ENCODE measurements at places on chromosomes 4 and X.
A peak's percentile ranks its signal among the peaks of the same experiment; 100 is the strongest.

GRCh38 chr4:110091434-110092140 is 106.8 kb downstream of the ELOVL6 start:
- DNase-seq: peak; percentile 90

DNA sequence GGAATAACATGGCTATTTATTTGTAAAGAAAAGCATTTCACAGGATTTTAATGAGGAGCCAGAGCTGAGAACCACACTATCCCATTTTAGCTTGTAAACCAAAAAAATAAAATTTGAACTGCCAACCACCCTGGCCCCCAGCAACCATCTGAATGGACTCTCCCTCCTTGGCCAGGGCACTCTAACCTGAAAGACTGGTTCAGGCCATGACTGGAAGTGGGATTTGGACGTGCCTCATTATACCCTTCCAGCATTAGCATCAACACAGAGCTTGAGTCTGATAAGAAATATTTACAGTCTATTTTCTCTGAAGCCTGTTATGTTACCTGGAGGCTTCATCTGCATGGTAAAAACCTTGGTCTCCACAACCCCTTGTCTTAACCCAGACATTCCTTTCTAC is 30.0 kb downstream of the METAP1 start:
- no peak for DNase-seq

- DNase-seq: no peak
Observed at GRCh38 chrX:107298276-107298675, 91.9 kb downstream of the DNAAF6 start.

GRCh38 chr4:25525896-25526295 is 129.8 kb upstream of the SLC34A2 start:
- DNase-seq: no peak

- no peak for DNase-seq
Observed at GRCh38 chr4:8318509-8318908, 49.0 kb downstream of the HTRA3 start.

DNA sequence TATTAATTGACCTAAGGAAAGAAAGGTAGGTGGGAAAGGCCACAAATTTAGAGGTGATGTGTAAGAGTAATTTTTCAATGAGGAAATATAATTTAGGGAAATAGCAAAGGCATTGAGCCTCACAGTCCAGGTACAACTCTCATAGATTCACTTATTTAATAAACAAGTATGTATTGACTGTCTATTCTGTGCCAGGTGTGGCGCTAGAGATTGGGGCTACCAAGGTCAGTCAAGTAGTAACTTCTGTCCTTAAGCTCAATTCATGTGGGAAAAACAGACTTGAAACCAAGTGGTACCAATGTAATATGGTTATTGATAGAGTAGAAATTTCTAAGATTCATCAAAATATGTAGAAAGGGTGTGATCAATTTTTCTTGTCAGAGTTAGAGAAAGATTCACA is 257.5 kb downstream of the C4orf33 start:
- DNase-seq: no peak

DNA sequence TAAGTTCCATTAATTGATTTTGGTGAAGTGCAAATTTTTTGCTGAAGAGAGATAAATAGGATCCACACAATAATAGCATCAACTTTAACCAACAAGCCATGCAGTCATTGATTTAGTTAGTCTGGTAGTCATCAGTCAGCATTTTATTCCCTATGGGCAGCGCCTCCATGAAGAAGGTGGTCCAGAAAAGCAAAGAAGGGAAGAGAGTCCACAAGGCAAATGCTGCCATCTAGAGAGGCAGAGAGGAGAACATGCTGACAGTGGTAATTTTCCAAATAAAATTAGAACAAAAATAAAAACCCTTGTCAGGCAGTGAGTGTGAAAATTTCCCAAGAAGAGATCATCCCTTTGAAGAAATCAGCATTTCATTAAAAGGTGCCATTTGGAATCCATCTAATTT is 366.7 kb upstream of the FAM241A start:
- DNase-seq: peak; percentile 29
